ENCODE measurements at places on chromosomes 5 and 9.

DNA sequence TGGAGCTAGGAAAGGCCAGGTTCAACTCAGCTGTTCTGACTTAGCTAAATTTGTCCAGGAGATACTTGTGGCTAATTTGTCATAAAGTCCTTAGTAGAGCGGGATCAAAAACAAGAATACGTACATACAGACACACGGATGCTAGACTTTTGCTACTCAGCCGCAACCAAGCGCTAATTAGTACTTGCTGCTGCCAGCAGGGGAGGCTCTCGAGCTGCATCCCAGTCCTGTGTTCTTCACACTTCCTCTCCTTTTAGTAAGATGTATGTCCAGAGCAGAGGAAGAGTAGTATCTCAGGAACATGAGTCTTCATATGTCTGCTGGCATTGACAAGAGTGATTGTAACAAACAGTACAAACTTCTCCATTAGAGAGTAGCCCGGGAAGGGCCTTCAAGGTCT, 58.3 kb downstream of the CYFIP2 start:
- no peak for DNase-seq

DNA sequence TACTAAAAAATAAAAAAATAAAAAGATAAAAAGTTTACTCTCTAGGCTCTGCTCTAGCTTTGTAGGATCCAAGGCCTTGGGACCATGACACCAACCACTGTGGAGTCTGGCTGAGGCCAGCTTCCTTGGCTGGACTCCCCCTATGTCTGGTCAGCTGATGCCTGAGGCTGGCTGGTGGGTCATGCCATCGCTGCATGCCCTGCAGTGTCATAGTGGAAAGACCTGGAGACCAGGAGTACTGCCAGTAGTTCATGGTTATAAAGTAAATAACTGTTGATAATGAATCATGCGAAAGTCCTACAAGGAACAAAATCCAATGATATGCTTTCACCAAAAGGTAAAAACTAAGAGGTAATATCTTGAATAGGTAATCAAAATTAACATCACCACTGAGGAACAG, 43.2 kb downstream of the GARNL3 start:
- DNase-seq, result no peak

- DNase-seq, result no peak
Observed at GRCh38 chr5:52922384-52922783, 66.8 kb upstream of the ITGA2 start.

DNA sequence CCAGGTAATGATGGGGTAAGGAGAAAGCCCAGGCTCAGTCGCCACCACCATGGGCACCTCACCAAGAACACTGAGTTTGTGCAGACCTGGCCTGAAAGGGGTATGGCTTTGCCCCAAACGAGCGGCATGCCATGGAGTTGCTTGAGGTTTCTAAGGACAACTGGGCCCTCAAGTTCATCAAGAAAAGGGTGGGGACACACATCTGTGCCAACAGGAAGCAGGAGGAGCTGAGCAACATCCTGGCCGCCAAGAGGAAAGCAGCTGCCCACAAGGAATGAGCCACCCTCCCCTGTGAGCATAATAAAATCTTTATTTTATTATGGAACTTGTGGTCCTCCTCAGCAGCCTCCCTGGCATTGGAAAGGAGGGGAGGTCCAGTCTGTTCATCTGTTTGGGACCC, 23.8 kb downstream of the CD14 start:
- no peak for DNase-seq

DNA sequence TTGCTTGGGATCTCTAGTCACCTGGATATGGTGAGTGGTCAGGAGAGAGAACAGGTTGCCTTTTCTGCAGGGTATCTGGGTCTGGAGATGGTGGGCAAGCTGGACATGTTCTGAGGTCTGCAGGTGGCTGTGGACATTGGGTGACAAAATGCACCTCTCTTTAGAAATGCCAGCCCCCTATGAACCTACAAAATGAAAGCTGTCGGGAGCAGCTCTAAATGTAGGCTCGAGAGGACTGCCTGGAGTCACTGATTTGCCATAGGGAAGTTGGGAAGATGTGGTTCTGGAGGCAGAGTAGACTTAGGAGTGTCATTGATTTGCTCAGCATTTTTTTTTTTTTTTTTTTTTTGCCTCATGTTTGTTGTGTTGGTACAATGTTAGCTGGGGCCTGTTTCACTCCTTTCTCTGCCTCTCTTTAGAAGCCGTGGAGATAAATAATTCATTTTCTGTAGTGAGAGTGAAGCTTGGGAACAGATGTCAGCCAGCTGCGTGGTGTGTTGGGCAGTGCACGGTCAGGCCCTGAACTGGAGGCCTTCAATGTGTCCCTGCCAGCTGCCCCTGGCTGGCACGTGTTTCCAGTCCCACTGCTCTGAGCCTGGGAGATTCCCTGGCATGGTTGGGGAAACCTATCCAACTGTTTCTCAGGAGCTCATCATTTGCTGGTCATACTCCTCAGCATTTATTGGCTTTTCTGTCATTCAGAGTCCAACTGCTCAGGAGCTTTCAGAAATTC, 5.4 kb downstream of the RGS3 start:
- DNase-seq, result no peak

GRCh38 chr5:159741829-159742322, 174.4 kb upstream of the ADRA1B start:
- DNase-seq, result no peak

DNA sequence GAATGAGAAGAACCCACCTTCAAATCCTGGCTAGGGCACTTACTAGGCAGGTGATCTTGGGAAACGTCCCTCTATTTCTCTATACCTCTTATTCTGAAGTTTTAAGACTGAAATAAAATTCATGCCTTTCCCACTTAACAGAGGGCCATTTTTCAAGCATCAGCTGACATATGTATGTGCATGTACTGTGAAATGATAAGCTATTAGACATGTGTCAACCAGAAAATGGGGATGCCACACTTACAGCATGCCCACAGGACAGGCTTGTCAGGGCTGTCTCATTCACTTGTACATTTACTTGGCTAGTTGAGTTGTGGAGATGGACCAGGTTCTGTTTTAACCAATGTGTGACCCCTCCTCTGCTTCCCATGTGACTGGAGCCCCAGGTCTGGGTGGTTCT, 78.5 kb downstream of the C9orf152 start:
- no peak for DNase-seq

GRCh38 chr9:93533863-93534262, 42.5 kb upstream of the PHF2 start:
- no peak for DNase-seq

Data from NT2/D1 (cell line).